Glomerular endothelial cell (primary cell): ENCODE measurements at places on chromosomes 16 and 17.

DNA sequence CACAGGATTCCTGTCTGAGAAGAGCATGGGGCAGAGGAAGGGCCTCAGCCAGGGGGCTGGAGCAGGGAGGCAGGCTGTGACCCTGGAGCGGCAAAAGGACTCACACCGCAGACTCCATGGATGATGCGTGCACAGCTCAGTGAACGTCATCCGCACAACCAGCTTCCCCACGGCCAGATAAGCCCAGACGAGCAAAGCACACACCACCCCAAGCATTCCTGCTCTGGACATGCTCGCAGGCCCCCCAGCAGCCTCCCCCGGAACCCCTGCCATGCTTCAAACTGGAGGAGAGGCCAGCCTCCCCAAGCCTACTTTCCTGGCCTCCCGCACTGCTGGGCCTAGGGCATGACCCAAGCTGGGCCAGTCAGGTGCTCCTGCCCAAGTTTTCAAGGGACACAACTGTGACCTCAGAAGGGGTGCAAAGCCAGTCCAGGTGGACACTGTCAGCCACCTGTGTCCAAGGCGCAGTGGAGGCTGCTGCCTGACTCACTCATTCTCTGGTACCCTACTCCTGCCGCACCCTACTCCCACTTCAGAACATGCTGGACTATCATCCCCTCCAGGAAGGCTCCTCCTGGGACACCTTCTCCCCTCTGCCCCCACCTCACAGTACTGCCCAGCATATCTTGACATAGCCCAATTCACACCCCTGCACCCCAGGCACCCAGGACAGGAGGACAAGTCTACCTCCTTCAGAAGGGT, 4.8 kb downstream of the BCAR1 start:
- no peak for DNase-seq

GRCh38 chr17:11109106-11109505, 131.9 kb upstream of the SHISA6 start:
- no peak for DNase-seq

DNA sequence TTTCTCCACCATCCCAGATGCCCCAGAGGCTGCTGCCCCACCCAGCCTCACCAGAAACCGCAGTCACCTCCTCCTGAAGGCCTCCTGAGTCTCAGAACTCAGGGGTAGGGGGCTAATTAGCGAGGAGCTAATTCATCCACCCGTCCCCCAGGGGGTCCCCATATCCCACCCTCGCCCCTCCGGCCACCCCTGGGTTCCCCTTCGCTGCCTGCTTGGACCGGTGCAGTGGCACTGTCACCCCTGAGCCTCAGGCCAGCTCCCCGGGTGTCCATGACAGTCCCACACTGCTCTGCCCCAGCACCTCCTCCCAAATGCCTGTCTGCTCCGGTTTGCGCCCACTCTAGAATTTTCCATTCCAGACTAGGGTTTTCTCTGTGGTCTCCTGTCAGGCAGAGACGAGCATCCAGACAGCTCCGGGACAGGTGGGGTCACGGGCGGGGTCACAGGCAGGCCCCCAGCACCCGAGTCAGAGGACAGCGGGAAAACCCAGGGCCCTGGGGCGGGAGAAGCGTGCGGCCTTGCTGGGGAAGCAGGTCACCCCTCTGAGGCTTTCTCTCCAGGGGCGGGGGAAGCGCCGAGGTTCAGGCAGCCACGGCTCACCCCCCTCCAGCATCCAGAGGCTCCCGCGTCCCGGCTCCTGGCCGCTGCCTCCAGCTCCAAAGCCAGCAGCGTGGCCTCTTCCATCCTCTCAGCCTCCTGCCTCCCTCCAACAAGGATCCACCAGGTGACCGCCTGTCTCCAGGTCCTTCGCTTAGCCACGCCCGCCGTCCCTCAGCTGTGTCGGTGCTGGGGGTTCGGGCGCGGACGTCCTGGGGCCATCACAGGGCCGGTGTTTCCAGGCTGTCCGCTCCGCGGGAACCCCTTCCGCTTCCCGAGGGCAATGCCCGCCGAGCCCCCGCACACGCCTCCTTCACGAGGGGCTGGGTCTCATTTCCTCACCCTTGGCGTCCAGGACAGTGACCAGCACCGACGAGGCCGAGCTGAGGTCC, 3.1 kb upstream of the PERCC1 start:
- DNase-seq: no peak

GRCh38 chr17:66560691-66561090, 258.3 kb downstream of the PRKCA start:
- no peak for DNase-seq

- no peak for DNase-seq
These were observed 35.0 kb downstream of the NMT1 start for GRCh38 chr17:45096141-45096540.

- DNase-seq: no peak
These were observed 16.2 kb downstream of the OTOP3 start for GRCh38 chr17:74951680-74952421.

DNA sequence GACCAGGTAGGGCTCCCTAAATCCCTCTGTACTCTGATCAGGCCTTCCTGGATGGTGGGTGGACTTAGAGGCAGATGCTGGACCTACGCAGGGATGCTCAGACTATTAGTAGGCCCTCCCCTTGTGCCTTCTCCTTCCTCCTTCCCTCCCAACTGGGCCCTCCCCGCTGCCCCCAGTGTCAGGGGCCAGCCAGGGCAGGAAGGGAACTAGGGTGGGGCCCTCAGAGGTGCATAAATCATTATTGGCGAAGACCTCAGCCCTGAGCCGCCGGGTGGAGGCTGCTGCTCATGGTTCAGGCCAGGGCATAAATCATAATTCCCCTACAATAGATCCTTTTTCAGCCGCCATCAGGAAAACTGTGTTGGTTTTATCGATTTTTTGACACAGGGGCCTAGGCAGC, 81.4 kb downstream of the MRM1 start:
- DNase-seq: no peak

GRCh38 chr17:81066072-81066471, 31.1 kb downstream of the BAIAP2 start:
- no peak for DNase-seq

- no peak for DNase-seq
These were observed 15.4 kb upstream of the MYO18A start for GRCh38 chr17:29195465-29196081.

DNA sequence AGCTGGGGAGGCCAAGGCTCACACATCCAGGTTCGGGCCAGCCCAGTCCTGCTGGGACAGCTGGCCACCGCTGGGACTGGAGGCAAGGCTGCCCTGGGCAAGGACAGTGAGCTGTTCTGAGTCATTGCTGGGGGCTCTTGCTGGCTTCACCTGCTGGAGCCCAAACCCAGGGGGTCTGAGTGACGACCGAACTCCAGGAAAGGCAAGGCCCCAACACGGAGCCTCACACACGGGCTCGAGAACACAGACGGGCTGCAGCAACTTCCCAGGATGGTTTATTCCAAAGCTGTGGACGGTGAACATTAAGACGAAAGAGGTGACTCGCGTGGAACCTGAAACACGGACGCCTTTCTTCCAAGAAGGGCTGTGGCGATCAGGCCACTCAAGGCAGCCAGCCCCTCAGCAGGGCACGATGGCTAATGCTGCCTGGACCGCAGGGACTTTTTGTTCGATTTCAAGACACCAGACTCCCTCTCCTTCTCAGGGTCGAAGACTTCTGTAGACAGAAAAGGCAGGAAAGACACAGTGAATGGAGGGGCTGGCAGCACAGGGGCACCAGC, 21.5 kb downstream of the KDM8 start:
- no peak for DNase-seq

DNA sequence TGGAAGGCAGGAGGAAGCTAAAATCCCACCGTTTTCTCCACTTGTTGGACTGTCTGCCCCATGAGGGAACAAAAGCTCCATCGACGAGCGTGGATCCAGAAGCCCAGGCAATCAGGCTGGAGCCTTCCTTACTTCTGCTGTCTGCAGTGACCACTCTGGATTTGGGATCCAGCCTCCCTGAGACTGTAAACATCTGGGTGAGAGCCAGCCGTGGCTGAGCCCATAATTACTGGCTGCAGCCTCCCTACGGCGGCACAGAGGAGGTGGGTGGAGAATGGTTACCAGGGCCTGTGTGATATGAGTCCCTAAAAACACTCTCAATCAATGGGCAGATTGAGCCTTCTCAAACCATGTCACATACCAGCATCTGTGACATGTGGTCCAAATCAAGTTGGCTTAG, 158.2 kb downstream of the FOXL1 start:
- DNase-seq: no peak

DNA sequence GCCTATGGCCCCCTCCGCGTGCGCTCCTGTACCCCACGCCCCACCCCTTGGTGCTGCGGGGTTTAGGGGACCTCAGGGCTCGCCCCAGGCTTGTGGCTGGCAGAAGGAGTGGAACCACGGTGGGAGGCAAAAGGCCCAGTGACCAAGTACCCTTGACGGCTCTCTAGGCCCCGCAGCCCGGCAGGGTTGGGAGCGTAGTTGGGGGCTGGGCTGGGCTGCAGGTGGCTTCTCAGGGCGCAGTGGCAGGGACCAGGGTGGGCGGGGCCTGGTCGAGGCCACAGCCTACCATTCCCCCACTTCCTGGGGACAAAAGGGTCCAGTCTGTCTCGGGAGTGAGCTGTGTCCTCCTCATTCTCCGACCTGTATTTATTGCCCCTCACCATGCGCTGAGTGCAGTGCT, 124.9 kb downstream of the RBFOX3 start:
- DNase-seq: no peak

DNA sequence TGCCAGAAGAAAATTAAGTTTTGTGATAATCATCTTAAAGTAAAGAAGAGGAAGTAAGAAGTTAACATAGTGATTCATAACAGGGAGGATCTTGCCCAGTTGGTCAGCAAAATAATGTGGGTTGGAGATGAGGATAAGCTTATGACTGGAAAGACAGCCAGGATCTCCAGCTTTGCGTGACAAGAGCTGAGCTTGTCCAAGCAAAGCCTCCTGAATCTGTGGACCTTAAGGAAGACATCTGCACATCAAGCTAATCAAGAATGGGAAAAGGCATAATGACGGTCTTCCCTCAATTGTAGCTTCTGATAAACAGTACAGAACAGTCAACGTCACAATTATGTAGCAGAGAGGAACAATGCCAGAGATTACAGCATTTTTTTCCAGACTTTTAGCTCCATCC, 744.7 kb upstream of the GOT2 start:
- DNase-seq: peak; percentile 2

DNA sequence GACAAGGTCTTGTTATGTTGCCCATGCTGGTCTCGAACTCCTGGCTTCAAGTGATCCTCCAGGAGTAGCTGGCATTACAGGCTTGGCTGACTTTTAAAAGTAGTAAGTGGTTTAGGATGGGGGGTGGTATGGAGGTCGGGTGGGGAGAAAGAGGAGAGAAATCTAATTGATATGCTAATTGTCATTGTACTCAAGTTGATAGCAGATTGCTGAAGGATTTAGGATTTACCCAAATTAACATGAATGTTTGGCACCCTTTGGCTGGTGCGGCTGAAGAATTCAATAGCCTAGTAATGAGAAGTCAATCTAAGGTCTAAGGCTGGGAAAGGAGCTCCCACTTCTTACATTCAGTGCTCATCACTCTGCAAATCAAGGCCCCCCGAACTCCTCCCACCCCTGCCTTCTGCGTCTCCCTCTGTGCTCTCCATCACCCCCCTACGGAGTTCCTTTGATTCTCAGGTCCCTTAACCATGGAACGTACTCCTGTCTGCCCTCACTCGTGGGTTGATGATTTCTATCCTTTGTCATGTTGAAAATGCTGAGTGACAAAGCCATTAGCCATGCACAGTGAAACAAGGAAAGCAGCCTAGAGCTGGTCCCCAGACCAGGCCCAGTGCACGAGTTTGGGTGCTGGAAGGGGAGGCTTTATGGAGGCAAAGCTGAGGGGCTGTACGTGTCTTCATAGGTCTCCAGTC, 17.3 kb downstream of the CDH13 start:
- no peak for DNase-seq

DNA sequence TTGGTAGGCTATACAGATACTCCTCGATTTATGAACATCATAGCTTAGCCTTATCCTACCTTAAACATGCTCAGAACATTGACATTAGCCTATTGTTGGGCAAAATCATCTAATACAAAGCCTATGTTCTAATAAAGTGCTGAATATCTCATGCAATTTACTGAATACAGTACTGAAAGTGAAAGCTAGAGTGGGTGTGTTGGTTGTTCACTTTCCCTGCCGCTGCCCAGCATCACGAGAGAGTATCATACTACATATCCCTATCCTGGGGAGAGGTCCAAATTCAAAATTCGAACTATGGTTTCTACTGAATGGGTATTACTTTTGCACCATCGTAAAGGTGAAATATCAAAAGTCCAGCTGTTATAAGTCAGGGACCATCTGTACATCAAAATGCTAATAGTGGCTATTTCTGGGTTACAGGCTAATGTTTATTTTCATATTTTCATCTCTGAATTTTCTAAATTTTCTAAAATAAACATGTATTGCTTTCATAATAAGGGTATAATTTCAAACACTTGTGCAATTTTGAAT, 54.5 kb downstream of the NACA2 start:
- no peak for DNase-seq

- no peak for DNase-seq
These were observed 573 bp downstream of the CTDNEP1 start for GRCh38 chr17:7250695-7251627.

DNA sequence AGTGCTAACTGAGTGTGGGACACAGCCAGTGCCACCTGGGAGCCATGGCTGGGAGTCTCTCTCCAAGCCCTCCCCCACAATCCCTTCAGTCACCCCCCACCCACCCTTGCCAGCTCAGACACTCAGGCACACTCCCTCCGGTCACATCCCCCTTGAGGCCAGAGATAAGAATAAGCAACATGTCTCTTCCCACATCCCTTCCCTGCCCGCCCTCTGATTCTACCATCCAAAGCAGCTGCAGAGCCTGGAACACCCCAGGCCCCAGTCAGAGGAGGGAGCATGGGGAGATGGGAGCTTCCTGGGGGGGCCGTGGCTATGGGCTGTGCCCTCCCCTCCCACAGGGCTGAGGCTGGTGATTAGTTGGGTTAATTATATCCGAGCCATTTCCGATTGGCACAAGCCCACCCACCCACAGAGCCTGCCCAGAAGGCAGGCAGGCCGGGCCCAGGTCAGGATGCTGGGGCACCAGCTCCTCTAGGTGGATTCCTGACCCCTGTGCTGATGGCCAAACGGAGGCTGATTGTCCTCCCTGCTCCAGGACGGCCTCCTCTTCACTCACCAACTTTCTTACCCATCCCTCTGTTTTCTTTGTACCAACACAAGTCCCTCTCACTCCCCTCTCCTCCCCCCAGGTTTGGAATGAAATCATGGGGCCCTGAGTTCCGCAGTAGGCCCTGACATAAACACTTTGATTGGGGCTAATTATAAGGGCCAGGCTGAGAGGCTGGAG, 28.6 kb upstream of the MEIOC start:
- no peak for DNase-seq

DNA sequence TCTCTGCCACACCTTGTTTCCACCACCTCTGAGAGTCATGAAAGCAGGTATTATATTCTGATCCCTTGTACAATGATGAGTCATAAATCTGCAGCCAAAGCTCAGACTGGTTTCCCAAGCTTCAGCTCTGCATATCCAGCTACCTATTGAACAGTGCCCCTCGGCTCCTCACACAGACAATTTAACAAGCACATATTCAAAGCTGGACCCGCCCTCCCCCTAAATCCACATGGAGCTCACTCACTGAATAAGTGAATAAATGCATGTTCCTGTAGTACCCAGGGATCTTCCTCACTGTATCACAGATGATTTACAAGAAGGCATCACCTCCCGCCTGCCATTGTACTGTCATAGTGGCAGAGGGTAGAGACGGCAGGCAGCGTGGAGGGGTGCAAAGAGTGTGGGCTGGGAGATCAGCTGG, 516.4 kb downstream of the GRIN2A start:
- DNase-seq: no peak

- no peak for DNase-seq
These were observed 236.6 kb upstream of the GSE1 start for GRCh38 chr16:85376292-85377095.
